Activated CD8-positive, alpha-beta memory T cell treated with anti-CD3 and anti-CD28 coated beads, Interleukin-2, amount 50 U/mL, for 48 hours (primary cell): ENCODE measurements at places on chromosomes 13 and 19.

GRCh38 chr19:1000095-1000494 lies at the start of gene GRIN3B:
Gene GRIN3B, plus strand, starts transcription at chr19:1000419. Its CDS starts 19 bp downstream, at chr19:1000438.
- DNase-seq: peak; percentile 87

DNA sequence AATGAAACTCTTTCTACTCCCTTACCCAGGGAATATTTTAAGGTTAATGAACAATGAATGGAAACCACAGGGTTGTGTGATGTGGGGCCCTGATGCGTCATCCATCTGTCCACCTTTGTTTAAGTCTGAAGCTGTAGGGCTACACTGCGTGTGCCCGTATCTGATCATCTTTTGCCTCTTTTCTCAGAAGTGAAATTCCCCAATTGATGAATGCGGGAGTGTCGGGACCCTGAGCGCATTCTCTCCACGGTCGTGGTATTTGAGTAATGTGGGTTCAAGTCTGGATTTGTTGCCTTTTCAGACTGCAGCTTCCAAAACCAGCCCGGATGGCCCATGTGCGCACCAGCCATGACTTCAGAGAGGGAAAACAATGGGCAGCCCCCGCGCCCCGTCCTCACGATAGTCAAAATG lies 112.3 kb downstream of the COL4A2 start:
- DNase-seq: no peak

DNA sequence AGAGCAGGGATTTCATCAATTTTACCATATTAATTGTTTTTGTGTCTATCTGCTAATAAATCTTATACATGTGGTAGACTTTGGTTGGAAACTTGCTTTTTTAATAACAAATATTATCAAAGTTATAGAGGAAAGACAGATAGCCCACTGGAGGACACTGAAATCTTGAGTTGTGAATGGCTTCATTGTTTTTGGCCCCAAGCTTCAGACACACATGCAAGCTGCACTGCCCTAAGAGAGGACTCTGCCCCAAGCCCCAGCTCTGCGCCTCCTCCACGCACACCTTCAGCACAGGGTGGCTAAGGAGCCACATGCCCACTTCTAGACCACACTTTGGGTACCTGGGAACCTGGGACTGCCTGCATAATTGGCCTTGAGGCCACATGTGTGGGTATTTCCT lies 35.2 kb downstream of the RCBTB2 start:
- DNase-seq: no peak

- DNase-seq: no peak
Measured at GRCh38 chr19:29404951-29405727, 120.7 kb upstream of the VSTM2B start.

DNA sequence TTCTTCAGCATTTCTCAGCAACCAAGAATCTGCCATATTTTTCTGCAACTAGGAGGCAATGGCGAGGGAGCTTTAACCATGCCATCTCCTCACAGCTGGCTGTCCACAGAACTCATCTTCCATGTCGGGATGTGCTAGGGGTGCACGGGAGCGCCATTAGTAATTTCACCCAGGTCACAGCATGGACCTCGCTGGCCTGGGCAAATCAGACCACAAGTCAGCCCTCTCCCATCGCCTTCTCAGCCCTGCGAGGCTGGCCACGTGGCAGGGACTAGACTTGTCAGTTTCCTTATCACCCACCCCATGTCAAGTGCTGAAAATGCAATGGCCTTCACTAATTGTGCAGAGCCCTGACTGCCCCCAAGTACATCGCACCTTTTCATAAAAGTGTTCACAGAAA lies 15.7 kb downstream of the COL4A1 start:
- no peak for DNase-seq

- DNase-seq: no peak
Measured at GRCh38 chr13:110380359-110381028, 73.4 kb downstream of the COL4A2 start.

DNA sequence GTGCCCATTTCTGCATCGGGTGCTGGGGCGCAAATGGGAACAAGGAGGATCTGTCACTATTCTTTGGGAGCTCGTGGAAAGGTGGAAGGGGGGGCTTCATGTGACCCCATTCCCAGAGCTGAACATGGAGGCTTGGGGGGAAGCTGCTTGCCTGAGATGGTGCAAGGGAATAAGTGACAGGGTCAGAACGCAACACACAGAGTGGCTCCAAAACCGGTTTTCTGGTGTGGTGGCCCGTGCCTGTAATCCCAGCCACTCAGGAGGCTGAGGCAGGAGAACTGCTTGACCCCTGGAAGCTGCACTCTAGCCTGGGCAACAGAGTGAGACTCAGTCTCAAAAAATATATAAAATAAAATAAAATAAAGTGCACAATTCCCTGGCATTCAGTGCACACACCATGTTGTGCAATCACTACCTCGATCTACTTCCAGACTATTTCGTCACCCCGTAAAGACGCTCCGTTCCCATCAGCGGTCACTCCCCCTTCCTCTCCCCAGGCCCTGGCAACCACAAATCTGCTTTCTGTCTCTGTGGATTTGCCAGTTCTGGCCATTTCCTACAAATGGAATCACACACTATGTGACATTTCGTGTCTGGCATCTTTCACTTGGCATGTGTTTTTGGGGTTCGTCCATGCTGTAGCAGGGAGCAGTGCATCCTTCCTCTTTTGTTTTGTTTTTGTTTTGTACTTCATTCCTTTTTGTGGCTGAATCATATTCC lies 18.2 kb upstream of the COMP start:
- DNase-seq: no peak

DNA sequence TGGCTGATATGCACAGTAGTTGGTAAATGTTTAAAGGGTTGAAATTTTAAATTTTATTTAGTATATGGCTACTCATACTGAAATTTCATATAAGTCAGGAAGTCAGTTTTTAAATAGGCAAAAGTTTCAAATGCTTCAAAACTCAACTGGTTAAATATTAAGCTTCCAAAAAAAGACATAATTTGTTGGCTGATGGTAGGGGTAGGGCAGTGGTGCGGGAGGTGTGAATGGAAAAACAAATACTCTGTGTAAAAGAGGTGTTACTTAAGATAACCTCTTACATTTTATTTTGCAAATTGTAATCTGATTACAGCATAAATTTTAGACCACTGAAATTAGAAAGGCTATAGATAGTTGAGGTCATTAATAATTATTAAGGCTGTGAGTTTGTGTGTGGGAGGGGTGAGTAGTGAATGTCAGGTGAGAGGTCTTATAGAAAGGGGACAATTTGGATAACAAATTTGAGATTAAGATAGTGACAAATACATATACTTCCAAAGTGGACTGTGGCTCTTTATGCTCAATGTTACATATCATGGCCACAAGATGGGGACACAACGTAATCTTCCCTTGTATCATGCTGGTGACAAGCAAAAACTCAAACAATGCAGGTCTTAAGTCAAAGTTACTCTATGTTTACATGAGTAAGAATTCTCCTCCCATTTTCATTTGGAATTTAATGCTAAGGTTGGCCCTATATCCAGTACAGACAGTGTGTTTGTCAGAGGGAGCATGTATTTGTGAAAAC lies 36.6 kb upstream of the OXGR1 start:
- DNase-seq: no peak

GRCh38 chr19:45279587-45280192 lies 28.6 kb downstream of the MARK4 start:
- DNase-seq: no peak

DNA sequence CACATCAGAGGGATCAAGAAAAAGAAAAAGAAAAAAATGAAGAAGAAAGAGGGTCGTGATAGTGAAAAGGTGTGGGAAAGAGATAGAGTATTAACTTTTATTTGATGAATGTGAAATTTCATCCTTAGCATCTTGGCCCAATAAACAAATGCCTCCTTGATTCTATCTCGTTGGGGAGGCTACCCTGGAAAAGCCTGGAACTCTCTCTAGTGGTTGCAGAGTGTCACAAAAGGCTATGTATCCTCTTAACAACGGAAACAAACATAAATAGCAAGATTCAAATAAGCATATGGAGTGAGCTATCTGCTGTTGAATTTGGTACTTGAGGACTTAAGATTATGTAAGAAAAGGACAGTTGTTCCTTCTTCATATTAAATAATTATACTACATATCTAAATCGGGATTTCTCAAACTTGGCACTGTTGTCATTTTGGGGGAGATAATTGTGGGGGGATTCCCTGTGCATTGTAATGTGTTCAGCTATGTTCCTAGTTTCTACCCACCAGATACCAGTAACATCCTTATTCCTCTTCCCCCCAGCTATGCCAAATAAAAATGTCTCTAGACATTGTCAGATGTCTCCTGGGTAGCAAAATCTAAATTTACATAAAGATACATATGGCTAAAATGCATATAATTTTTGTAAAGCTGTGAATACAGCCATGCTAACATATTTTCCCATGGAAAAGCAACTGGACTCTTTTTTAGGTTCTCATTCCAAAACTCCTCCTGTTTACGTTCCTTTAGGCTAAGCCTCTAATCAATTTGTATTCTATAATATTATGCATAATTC lies 557.2 kb downstream of the DCT start:
- DNase-seq: no peak

DNA sequence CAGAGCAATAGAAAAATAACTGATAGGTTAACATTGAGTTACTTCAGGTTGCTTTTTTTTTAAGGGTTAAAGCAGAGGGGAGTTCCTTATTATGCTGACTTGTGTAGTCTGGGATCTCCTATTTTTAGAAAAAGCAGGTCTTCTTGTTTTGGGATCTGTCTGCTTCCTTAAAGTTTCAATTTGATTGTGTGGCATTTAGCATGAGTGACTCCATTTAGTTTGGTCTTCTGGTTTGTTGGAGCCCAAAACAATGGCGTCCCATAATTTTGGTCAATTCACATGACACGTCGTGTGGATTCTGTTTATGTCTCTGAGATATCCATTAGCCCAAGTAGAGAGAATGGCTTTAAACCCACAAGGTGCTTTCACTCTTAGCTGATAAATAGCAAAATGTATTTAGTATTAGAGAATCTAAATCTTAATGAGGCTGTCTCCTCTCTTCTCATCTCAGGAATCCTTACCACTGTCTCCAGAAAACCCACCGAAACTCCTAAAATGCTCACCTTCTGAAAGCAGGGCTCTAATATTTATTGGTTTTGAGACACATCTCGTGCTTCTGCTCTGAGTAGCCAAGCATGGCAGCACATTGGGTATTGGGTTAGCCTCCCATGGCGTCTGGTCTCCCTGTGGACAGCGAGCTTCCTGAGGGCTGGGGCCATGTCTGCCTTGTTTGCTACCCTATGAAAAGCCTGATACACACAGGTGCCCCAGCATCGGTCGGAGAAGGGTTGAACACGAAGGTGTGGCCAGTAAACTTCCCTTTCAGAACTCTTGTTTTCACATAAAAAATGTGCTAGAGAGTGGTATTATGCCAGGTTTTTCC lies 67.2 kb upstream of the GPR183 start:
- no peak for DNase-seq

GRCh38 chr19:49560358-49560900 lies 19.9 kb downstream of the NOSIP start:
- DNase-seq: peak; percentile 65

DNA sequence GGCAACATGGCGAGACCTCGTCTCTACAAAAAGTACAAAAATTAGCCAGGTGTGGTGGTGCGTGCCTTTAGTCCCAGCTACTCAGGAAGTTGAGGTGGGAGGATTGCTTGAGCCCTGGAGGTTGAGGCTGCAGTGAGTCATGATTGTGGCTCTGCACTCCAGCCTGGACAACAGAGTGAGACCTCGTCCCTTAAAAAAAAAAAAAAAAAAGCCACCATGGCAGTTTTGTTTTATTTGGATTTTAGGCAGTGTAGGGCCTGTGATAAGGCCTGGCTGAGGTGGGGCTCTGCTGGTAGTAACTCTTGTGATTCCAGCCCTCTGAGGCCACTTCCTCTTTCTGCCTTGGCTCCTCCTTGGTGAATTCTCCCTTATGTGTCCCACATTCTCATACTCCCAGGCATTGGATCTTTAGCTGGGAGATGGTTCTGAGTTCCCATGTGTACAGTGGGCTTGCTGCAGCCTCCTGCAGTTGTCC lies 39.2 kb downstream of the GATAD2A start:
- no peak for DNase-seq

DNA sequence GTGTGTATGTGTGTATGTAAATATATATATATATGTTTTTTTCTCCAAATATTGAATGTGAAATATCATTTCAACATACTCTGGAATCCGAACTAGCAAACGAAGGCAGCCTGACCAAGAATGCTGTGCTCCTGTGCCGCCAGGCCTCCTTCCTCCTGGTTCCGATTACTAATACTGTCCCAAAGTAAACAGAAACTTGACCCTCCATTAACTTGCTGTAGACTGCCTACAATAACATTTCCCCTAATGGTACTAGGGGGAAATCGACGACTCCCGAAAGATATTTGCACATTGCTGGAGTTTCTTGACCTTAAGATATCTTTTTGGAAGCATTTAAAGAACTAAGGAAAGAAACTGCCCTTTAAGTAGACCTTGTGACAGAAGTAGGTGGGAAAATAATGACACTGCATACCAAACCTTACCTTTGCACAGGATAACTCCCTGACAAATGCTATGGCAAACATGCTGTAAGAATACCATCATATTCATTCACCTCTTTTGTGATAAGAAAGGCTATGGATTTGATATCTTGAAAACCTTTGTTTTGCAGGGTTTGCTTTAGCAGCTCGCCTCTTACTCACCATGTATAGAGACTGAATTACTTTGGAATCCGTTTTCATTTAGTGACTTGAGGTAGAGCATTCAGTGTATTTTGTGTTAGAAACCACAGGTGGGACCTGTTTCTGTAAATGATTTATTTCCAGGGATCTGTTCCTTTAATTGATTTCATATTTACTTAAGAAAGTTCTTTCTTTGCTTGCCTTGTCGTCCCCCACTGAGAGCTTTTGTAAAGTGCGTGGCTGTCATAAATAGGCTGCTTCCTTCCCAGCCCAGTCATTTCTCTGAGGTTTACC lies 80.1 kb downstream of the KLF5 start:
- no peak for DNase-seq

- DNase-seq: no peak
Measured at GRCh38 chr19:8484331-8484894, 18.0 kb downstream of the PRAM1 start.

DNA sequence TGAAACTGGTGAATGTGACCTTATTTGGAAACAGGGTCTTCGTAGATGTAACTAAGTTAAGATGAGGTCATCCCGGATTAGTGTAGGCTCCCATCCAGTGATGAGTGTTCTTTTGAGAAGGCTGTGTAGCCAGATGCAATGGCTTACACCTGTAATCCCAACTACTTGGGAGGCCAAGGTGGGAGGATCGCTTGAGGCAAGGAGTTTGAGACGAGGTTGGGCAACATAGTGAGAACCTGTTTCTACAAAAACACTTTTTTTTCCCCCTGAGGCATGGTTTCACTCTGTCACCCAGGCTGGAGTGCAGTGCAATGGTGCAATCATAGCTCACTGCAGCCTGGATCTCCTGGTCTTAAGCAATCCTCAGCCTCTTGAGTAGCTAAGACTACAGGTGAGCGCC lies 36.4 kb downstream of the FBN3 start:
- DNase-seq: no peak

DNA sequence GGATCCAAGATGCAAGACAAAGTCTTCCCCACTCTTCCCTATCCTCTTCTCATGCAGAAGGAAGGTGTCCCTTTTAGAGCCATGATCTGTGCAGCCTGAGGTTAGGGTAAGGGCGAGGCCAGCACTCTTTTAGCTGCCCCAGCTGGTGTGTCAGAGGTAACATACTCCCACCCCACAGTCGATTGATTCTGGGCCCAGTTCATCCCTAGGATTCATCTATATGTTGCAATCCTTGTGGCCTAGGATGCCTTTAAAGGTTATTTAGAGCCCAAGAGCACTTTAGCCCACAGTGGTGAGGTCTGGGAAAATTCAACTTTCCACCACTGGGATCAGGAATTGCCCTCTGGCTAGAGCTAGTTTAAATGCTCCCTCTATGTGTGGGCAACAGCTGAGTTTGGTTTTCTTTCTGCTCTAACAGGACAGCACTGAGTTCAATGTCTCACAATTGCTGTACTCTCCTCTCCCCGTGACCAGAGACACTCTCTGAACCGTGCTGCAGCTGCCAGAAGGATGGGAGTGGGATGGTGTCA lies 201.3 kb upstream of the SERP2 start:
- no peak for DNase-seq
